CD4-positive, alpha-beta T cell treated with Interferon alpha-2 for 1 hour (primary cell): ENCODE measurements at places on chromosomes 6 and 20.

DNA sequence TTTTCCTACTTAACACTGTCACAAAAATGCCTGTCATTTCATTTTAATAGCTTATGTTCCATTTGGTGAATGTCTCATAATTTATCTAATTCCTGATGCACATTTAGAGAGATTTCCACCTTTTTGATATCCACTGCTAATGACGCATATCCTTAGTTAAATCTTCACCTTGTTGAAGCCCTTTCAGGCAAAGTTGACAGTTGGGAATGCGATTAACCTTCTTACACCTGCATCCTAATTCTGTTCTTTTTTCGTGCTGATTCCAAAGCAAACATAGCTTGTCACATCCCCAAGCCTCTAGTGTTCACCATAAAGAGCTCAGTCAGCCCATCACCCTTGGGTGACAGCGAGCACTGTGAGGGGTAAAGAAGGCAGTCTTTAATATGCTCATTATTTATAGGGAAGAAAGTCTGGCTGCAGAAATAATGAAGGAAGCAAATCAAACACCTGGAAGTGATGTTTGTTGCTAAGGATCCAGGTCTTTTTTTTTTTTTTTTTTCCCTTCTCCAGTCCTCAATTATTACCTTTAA is 205.6 kb downstream of the DTNBP1 start:
- DNase-seq, result no peak

- DNase-seq, result no peak
These were observed 30.2 kb downstream of the TRAM2 start for GRCh38 chr6:52546678-52547077.

- DNase-seq, result no peak
These were observed 118.4 kb upstream of the SLC2A12 start for GRCh38 chr6:134170844-134171243.

- DNase-seq, result no peak
These were observed 192.1 kb downstream of the KCNQ5 start for GRCh38 chr6:72813807-72814596.

DNA sequence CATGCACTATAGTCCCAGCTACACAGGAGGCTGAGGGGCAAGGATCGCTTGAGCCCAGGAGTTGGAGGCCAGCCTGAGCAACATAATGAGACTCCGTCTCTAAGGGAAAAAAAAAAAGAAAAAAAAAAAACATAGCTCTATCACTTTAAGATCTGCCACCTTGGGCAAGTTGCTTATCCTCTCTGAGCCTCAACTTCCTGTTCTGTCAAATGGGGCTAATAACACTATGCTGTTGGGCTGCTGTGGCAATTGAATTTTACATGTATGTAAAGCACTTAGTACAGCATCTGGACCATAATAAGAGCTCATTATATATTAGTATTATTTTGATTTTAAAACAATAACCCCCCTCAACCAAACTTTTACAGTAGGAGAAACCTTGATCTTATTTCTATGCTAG is 141.5 kb downstream of the ATXN1 start:
- peak; percentile 50 for DNase-seq

GRCh38 chr6:36807750-36808149 is 31.5 kb downstream of the CPNE5 start:
- no peak for DNase-seq

DNA sequence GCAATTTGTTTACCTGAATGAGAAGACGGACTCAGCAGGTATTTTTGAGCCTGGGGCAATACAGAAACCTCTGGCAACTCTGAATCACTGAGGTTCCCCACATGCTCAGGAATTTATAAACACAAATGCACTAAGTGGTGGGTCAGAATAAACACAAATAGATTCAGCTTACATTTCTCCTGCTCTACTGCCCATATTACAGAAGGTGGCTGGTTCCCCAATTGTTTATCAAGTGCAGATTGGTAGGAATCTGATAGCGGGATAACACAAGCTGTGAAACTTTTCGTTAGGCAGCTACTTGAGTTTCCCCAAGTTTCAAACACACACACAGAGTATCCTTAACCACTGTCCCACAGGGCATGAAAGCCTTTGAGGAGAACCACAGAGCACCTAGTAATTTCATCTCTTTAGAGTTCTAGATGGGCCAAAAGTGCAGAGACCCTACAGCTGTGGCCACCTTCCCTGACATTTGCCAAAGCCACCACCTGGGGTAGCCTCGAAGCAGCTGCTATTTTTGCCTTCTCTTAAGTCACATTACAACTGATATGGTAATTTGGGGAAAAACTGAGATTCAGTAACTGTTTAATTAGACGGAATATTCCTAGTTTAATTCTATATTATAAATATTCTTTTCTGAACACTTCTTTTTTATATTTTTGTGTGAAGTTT is 204.2 kb upstream of the PTCHD4 start:
- DNase-seq, result no peak

- peak; percentile 73 for DNase-seq
These were observed 2.7 kb upstream of the EEF1A1 start for GRCh38 chr6:73523434-73524123.

- no peak for DNase-seq
These were observed 190.8 kb downstream of the ANKRD60 start for GRCh38 chr20:58037631-58038030.

DNA sequence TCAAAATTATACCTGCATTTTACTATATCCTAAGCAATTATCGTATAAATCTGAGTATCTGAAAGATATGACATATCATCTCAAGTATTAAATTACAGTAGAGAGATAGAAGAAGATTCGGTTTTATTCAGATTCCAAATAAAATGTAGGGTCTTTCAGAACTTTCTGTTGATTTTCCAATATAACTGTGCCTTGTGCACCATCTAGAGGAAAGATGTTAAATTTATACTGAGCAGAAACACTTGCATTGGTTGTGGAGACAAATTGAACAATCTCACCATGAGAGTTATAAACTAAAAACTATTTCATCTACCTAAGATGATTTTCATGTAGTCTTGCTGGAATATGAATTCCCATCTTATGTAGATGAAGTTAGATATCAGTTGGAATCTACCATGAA is 26.8 kb upstream of the HSF2 start:
- no peak for DNase-seq

GRCh38 chr6:66662196-66662595 is 955.2 kb upstream of the EYS start:
- no peak for DNase-seq
